ENCODE measurements at places on chromosomes 2 and 18. TPM values are rescaled to one million over a fixed set of nuclear protein-coding genes. Genes with fewer than 3 reads are reported as not detected.

CRYBA2 gene
- not detected for total RNA-seq

EPHA4 gene
- total RNA-seq: 7.8 TPM

IL1B gene
- 0.18 TPM for total RNA-seq

MDH1B gene
- total RNA-seq: 0.53 TPM

FSHR gene
- not detected for total RNA-seq

IL1F10 gene
- total RNA-seq: not detected

EVX2 gene
- total RNA-seq: not detected

ASB18 gene
- not detected for total RNA-seq

LAMA1 gene
- total RNA-seq: 21.6 TPM

FEV gene
- not detected for total RNA-seq

GLI2 gene
- total RNA-seq: 4.9 TPM

GKN2 gene
- not detected for total RNA-seq

RRM2 gene
- 98.9 TPM for total RNA-seq

OR6B2 gene
- total RNA-seq: not detected

SOX11 gene
- 0.29 TPM for total RNA-seq

ACADL gene
- total RNA-seq: not detected

KCNS3 gene
- total RNA-seq: 0.18 TPM

MARCHF4 gene
- 2.6 TPM for total RNA-seq

VWC2L gene
- total RNA-seq: not detected

UGT1A8 gene
- total RNA-seq: not detected

FSIP2 gene
- under 0.01 TPM for total RNA-seq

All from myometrial cell (primary cell).